ENCODE measurements at places on chromosomes 7 and 10.

GRCh38 chr7:1458683-1459511 is at the start of gene MICALL2:
TSS of gene MICALL2 (minus strand) at chr7:1459470. CDS start at chr7:1459326, 144 bp downstream.
- DNase-seq, result no peak

DNA sequence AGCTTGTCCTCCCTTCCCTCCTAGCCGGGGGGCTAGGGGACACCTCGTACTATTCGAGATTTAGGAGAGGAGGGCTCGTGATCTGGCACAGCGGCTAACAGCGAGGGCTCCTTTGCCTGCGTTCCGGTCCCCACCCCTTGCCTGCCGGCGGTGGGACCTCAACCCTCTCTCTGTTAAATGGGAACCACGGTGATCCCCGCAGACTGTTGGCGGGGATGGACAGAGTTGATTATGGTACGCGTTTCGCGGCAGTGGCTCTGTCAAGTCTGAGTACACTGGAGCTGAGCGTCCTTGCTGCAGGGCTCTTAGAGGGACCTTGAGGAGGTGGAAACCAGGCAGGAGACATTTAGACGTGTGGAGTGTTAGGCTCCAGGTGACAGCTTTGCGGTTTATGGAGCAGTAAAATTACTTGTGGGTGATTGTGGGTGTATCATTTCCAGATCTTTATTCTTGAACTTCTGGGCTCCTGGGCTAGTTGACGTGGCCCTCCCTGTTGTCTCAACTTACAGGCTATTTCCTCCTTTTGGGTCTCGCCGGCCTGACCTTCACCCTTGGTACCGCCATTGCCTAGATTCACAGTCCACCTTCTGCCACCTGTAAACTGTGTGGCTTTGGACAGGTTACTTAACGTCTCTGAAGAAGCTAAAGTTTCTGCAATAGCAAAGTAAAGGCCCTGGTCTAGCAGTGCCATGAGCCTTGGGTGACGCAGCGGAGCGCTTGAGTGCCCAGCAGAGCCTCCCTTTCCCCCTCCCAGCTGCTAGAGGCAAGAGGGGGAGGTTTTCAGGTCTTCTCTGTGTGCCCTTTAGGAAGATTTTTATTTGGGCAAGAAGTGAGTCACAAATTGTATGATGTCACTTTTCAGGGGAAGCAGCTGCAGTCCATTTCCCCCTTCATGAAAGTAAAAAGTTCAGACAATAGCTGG is 739 bp downstream of the CASP7 start:
- peak; percentile 2 for DNase-seq

DNA sequence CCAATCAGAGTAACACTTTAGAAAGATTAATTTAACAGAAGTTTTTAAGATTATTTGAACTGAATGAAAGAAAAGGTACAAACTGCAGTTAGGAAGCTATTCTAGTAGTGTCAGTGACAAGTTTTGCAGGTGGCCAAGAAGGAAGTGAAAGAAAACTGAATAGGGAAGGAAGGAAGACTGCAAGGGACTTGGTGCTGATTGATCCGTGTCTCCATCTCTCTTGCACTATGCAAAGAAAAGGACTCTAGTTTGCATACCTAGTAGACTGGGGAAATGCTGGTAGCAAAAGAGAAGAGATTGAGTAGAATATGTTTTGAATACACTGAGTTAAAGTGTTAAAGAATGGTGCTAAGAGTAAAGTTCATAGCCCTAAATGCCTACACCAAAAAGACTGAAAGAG is 33.0 kb downstream of the OR6V1 start:
- no peak for DNase-seq

DNA sequence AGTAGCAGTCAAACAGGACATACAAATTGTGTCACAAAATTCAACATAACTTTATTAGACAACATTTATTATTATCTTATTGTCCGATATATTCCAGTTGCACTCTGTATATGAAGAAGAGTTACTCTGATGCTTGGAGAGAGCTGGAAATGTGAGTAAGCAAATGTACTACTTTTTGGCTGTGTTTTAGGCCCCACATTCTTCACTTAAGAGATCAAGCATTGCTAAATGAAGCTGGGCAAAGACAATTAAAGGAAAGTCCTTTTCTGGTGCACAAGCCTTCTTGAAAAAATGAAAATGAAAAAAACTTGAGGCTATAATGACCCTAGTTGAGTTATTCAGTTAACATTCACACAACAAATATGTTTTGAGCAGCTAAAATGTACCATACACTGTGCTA is 26.1 kb downstream of the MYPN start:
- no peak for DNase-seq

DNA sequence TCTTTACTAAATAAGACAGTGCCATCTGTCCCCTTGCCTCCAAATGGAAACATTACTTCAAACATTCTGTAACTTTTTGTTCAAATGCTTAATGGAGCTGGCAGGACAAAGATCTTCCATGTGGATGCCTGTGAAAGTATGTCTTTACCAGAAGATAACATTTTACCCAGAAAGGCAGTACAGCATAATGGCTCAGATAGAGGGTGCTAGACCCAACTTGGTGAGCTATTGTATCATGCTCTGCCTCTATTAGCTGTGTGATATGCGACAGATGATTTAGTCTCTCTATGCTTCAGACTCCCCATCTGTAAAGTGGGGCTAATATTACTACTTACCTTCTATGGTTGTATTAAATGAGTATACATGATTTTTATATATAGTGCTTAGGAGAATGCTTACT is 8.8 kb upstream of the SMKR1 start:
- DNase-seq, result no peak

GRCh38 chr10:1152386-1153250 is 96.4 kb downstream of the WDR37 start:
- no peak for DNase-seq

DNA sequence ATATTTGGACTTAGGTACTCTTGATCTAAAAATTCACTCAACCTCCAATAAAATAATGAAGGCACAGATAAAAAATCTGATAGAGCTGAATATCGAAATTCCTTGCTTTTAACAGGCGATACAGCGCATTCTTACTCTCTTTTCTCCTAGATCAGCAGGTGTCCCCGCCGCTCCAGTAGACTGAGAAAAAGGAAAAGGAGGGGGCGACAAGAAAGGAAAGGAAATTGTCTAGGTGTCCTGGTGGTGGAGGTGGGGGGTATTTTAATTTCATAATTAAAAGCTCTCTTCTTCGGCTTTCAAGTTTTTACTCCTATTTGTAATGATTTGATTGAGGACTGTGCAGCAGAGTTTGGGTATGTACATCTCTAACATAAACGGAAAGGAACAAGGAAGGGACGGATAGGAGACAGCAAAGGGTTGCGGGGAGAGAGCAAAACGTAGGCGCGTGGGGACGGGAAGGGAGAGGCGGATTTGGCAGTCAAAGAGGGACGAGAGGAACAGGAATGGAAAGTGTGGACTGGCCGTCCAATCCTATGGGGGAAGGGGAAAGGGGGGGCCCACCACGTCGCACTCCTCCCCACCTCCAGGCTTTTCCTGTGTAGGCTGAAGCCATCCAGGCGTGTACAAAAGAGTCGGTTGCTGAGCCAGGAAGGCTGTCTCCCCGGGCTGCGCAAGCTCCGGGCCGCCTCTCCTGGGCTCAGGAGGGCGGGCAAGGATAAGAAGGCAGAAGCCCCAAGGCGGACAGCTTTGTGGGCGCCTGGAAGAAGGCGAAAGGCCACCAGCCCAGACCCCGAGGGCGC is 875 bp upstream of the HECTD2 start:
- DNase-seq, result no peak

DNA sequence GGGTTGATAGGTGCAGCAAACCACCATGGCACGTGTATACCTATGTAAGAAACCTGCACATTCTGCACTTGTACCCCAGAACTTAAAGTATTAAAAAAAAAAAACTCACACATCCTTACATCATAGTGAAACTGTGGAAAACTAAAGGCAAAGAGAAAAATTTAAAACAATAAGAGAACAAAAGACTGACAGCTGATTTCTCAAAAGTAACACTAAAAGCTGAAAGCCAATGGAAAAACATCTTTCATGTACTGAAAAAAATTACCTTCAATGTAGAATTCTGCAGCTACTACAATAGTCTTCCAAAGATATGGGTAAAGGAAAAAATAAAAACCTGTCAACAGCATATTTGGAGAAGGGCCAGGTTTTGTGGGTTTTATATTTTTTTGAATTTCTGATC is 729.1 kb upstream of the NRP1 start:
- no peak for DNase-seq

DNA sequence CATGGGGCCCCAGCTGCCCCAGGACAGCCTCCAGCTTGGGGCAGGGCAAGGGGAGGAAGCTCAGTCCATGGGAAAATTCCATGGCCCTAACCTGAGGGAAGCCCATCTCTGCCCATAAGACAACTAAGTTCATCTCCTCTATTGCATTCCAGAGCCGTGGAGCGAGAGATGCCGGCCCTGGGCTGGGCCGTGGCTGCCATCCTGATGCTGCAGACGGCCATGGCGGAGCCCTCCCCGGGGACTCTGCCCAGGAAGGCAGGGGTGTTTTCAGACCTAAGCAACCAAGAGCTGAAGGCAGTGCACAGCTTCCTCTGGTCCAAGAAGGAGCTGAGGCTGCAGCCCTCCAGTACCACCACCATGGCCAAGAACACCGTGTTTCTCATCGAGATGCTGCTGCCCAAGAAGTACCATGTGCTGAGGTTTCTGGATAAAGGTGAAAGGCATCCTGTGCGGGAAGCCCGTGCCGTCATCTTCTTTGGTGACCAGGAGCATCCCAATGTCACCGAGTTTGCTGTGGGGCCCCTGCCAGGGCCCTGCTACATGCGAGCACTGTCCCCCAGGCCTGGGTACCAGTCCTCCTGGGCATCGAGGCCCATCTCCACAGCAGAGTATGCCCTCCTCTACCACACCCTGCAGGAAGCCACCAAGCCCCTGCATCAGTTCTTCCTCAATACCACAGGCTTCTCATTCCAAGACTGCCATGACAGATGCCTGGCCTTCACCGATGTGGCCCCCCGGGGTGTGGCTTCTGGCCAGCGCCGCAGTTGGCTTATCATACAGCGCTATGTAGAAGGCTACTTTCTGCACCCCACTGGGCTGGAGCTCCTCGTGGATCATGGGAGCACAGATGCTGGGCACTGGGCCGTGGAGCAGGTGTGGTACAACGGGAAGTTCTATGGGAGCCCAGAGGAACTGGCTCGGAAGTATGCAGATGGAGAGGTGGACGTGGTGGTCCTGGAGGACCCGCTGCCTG is 4.3 kb downstream of the AOC1 start:
- DNase-seq, result no peak

All from activated CD4-positive, CD25-positive, alpha-beta regulatory T cell treated with anti-CD3 and anti-CD28 coated beads, Interleukin-2, amount 50 U/mL, for 16 hours (primary cell).